Astrocyte of the spinal cord (primary cell): ENCODE measurements at places on chromosomes 6 and 20.

DNA sequence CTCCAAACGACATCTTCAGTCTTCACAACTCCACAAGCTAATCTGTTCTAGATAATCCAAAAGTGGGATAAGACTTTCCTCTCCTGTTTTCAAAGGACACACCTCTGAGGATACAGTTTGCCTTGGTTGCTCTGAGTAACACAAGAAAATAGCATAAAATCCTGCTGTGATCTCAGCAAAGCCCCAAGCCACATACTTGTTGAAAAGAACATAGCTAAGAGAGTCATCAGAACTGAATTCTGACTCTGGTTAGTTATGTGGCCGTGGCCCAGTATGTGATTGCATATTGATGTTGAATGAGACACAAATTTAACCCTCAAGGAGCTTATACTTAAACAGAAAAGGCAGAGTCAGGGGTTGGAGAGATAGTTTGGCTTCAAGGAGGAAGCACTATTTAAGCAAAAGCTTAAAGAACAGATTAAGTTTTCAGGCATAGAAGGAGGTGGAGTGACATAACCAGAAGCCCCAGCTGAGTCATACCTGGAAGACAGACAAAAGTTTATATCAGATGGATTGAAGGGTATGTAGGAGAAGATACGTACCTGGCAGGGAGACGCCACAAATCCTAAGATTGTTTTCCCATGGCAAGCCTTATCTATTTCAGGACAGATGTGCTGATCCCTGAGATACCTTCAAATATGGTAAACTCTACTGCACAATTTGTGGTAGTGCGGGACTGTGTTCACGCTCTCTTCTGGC lies 41.2 kb downstream of the OPN5 start:
- DNase-seq, result peak; percentile 6

GRCh38 chr6:159788276-159788675 lies 1.1 kb downstream of the TCP1 start:
- no peak for DNase-seq

DNA sequence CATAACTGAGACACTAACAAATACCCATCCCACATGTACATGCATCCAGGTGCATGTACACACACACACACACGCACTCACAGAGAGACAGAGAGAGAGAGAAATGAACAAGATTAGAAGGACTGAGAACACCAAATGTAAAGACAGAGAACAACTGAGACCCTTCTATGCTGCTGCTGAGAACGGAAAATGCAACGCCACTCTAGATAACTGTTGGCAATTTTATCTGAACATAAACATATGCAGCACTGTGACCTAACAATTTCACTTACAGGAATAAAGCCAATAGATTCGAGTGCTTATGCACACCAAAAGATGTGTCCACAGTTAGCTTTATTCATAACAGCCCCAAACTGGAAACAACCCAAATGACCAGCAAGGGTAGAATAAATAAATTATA lies 103.8 kb upstream of the LY86 start:
- DNase-seq, result no peak

DNA sequence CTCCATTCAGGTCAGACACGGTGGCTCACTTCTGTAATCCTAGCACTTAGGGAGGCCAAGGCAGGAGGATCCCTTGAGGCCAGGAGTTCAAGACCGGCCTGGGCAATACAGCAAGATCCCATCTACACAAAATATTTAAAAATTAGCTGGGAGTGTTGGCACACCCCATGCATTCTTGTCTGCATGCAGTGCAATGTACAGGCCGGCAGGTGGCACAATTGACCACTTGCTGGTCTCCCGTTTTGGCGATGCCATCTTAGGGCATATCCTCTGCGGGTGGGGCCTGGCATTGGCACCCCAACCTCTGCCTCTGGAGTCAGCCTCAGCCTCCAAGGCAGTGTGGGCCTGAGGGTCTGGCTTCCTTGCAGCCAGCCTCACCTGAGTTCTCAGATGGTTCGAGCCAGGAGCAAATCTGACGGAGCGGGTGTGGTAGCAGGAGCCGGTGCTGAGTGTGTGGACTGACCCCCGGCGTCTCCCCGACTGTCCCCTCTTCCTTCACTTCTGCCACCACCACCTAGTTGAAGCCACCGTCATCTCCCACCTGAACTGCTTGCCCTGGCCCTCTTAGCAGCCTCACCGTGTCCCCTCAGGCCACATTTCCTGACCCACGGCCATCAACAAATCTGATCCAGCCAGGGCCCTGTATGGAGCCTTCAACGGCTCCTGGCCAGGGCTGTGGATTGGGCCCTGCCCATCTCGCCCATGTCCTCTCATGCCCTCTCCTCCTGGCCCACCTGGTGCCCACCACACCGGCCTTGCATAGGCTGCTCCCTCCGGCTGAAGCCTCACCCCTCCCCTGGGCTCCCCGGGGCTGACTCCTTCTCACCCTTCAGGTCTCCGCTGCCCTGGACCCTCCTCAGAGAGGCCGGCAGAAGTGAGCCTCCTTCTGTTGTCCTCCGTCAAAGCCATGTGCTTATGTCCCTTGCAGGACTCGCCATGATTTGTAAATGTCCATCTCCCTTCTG lies 44.0 kb downstream of the EFCAB8 start:
- DNase-seq, result peak; percentile 42

- peak; percentile 62 for DNase-seq
Measured at GRCh38 chr6:157714153-157714490, 108.9 kb upstream of the SNX9 start.

DNA sequence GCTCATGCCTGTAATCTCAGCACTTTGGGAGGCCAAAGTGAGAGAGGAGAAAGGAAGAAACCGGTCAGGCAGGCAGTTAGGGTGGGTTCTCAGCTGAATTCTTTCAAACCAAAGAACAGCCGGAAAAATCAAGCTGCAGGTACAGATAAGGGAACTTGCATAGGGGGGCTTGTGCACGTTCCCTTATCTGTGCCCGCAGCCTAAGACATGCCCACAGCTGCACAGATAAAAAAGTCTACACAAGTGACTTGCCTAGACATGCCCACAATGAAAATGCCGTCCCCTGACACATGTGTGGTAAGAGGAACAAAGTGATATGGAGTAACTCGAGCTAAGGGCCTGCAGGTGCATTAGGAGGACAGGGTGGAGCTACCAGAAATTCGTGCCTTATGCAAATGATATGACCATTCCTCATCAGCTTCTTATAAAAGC lies 175.8 kb upstream of the SALL4 start:
- DNase-seq, result no peak

DNA sequence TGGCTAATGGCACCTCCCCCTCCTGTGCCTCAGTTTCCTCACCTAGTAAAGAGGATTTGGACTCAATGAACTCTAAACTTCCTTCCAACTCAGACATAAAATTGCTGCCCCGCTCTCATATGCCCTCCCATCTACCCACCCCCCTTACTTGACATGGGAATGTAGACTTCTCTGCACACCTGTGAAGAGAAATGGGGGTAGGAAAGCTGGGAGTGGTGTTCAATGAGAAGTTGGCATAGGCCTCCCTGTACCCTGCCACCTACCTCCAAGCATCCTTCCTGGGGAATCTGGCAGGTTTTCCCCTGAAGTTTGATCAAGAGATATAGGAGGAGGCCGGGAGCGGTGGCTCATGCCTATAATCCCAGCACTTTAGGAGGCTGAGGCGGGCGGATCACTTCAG lies 3.9 kb upstream of the POU5F1 start:
- no peak for DNase-seq
